ENCODE measurements at places on chromosomes 16 and 17.

DNA sequence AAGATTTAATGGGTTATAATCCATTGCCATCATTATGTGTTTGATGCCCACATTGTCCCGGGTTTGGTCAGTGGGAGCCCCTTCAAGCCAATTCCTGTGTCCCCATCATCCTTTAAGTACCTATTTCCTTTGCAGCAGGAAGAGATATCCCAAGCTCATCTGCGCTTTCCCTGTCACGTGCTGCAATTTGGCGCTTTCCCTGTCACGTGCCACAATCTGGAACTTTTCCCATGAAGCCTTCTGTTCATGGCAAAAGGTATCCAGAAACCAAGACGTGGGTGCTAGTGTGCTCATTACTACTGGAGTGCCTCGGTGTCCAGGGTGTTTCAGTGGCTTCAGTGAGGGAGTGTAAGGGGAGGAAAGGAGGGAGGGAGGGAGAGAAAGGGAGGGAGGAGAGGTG lies 168.5 kb downstream of the NPIPB11 start:
- DNase-seq = no peak

DNA sequence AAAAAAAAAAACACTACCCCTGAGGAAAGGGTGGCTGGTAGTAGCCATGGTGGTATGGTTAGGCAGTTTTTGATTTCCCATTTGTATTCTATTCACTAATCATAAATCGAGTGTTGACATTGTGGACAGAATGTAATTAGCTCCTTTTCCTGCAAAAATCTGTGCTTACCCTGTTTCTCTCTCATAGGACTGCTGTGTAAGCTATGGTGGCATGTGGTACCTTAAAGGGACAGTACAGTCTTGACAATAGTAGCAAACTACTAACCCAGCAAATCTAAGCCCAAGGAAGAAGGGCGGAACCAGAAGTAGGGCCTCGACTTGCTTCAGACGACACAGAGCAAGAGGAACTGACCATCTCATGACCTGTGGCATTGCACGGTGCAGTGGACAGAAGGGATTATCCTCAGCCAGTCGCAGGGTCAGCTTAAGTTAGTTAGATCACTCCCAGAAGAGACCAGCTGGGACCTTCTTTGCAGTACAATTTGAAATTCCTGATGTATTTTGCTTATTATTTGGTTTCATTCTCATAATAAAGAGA lies 36.3 kb downstream of the POLR3E start:
- DNase-seq = no peak

- no peak for DNase-seq
These were observed 57.8 kb downstream of the PDPK1 start for GRCh38 chr16:2595393-2596205.

- DNase-seq = no peak
These were observed 236.0 kb upstream of the IRX3 start for GRCh38 chr16:54522584-54522983.

GRCh38 chr17:72735592-72735991 lies 356.9 kb downstream of the SLC39A11 start:
- DNase-seq = no peak

- DNase-seq = no peak
These were observed 68.4 kb downstream of the CMC2 start for GRCh38 chr16:80938004-80938878.

GRCh38 chr16:50303605-50304466 lies 37.5 kb downstream of the ADCY7 start:
- DNase-seq = no peak

DNA sequence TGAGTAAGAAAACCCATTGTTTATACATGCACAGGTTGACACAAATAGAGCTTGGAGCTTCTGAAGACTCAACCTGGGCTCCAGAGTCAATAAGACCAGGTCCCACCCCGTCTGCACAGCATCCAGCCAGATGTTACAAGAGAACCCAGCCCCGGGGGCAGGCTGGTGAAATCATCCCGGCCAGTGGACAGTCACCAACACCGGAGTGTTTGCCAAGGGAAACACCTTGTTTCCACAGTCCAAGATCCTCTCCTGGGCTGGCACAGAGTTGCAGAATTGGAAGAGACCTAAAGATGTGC lies 90.3 kb downstream of the RAB11FIP4 start:
- DNase-seq = no peak

GRCh38 chr16:9610727-9611126 lies 519.3 kb downstream of the HAPSTR1 start:
- DNase-seq = no peak

DNA sequence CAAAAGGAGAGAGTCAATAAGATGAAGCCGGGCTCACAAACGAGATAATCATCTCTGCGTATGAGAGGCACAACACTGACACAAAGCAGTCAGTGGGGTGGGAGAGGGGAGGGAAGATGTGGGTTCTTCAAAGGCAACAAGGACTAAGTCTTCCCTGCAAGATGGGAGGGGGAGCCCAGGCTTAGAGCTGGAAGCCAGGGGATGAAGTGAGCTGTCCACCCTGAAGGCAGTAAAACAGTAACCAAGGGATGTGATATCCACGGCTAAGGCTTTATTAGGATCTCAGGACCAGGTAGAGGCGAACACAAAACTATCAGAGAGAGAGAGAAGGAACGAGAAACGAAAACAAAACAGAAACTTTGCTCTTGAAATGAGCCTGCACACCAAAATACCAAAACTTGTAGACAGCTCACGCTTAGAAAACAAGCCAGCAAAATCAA lies 115.9 kb downstream of the DYNLRB2 start:
- DNase-seq = no peak

DNA sequence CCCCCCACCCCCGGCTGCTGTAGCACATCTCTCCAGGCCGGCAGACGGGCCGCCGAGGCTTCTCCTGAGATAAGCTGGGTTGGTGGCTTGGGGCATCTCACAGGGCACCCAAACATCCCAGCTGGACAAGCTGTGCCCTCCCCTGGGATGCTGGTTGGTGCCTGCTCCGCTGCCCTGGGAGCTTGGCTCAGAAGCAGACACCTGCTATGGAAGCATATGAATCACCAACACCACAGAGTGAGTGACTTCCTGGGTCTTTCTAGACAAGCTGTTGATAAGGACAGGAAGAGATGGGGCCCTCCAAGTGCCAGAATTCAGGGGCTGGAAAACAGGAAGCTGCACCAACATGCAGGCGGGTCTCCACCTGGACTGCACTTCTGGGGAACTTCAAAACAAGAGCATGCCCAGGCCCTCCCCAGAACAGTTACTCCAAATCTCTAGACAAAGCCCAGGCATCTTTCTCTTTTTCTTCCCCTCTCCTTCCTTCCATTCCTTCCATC lies 13.7 kb downstream of the C16orf95 start:
- no peak for DNase-seq

DNA sequence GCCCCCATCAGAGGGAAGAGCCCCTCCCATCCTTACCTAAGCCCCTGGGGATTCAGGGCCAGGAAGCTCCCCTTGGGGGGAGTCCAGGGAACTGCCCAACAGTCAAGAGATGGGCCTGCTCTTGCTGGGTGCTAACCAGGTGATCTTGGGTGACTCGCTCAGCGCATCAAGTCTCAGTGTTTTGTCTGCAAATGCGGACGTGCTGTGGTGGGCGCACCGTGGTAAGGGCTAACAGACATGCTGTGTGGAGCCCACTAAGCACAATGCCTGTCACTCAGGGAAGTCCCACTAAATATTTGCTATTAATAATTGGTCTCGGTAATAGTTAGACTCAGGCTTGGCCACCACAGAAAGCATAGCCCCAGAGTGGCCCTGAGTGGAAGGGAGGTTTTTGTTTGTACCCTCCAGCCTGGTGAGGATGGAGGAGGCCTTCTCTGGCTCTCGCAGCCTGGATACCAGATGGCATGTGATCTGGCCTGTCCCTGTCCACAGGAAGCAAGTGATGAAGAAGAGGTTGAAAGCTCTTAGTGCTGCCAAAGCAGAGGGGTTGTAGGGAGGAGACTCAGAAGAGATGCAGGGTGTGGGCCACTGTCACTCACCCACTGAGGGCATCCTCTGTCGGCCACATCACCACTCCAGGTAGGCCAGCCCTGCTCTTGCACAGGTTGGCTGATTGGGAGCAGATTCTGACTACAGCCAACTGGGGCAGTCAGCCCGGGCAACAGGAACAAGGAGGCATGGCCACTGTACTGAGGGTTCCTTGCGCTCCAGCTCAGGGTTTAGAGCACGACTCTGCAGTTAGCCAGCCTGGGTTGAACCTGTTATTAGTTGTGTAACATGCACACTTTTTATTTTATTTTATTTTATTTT lies 69.8 kb upstream of the KSR1 start:
- DNase-seq = no peak
